SJCRH30 (cell line): ENCODE measurements at places on chromosomes 3 and 15. TPM values are rescaled to one million over a fixed set of nuclear protein-coding genes. Genes with fewer than 3 reads are reported as not detected.

DNA sequence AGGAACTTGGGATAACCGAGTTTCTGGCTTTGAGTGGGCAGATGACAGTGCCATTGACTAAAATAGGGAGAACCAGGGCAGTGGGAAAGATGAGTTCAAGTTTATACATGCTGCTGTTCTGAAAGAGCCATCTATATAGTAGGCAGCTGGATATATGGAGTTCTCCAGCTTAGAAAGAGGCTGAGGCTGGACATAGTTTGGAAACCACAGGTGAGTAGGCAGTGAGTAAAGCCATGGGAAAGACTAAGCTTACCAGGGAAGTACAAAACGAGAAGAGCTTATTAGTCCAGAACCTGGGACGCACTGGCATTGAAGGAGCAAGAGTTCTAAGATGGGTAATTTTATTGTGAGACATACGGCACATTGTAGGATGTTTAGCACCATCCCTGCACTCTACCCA is 54.2 kb downstream of the MSL2 start:
- no peak for DNase-seq

DNA sequence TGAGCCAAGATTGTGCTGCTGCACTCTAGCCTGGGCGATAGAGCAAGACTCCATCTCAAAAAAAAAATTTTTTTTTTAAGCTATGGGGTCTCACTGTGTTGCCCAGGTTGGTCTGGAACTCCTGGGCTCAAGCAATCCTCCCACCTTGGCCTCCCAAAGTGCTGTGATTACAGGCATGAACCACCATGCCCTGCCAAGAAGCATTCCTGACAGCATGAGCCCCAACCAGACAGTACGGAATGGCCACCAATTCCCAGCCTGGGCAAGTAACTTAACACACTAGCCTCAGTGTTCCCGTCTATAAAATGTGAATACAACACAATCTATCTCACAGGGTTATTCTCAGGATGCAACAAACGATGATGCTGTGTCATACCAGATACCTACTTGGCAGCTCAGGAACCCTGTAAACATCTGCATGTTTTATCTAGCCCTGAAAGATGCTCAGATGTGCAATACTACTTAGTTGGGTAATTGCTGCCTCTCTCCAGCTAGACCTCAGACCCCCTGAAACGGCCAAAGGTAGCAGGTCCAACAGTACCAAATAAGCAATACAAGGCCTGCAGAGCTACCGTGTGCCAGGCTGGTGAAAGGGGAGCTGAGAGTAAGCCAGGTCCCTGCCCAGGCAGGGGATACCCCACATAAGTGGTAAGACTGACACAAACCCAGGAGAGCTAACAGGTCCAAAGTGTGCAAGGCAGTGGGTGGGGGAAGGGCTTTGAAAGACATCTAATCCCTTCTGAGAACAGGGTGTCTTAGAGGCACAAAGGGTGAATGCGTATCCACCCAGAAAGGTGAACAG is 1.9 kb downstream of the TKT start:
- DNase-seq = no peak

The DAZL gene
- not detected in 2 replicates for total RNA-seq

- peak; percentile 79 for DNase-seq
Observed at GRCh38 chr3:141828890-141829289, 47.6 kb upstream of the ATP1B3 start.

DNA sequence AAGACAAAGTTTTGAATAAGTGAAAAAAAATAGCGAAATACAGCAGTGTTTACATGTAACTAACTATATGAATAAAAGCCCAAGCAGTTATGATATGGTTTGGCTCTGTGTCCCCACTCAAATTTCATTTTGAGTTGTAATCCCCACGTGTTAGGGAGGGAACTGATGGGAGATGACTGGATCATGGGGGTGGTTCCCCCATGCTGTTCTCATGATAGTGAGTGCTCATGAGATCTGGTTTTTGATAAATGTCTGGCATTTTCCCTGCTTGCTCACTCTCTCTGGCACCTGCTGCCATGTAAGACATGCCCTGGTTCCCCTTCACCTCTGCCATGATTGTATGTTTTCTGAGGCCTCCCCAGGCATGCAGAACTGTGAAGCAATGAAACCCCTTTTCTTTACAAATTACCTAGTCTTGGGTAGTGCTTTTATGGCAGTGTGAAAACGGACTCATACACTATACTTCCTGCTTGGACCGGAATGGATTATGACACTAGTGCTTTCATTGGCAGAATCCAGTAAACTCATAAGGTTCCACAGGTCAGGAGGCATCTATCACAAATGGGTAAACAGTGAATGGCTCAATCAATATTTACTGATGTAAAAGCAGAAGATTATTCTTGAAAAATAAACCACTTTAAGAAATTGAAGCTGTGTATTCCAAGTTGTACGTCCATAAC is 192.1 kb downstream of the CBLB start:
- no peak for DNase-seq

- DNase-seq = peak; percentile 54
Observed at GRCh38 chr3:169624533-169624972, 39.0 kb downstream of the MECOM start.

The ZDHHC19 gene
- not detected in 2 replicates for total RNA-seq

GRCh38 chr3:3340526-3340925 is 161.0 kb upstream of the CRBN start:
- DNase-seq = no peak

DNA sequence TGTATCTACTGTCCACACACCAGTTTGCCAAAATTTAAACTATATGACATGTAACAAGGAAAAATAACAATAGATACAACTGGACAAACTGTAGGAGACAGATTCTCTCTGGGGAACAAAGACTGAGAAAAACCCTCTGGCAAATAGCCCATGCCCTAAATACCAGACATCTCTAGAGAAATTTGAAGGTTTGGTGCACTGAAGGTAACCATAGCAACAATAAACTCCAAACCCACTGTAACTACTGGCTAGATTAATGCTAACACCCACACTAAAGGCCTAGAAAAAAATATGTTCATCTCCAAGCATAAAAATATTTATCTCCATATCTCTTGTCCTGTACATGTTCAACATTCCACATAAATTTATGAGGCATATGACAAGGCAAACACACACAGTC is 267.1 kb downstream of the STXBP5L start:
- no peak for DNase-seq

- DNase-seq = no peak
Observed at GRCh38 chr3:190340071-190340470, 17.8 kb upstream of the CLDN1 start.

DNA sequence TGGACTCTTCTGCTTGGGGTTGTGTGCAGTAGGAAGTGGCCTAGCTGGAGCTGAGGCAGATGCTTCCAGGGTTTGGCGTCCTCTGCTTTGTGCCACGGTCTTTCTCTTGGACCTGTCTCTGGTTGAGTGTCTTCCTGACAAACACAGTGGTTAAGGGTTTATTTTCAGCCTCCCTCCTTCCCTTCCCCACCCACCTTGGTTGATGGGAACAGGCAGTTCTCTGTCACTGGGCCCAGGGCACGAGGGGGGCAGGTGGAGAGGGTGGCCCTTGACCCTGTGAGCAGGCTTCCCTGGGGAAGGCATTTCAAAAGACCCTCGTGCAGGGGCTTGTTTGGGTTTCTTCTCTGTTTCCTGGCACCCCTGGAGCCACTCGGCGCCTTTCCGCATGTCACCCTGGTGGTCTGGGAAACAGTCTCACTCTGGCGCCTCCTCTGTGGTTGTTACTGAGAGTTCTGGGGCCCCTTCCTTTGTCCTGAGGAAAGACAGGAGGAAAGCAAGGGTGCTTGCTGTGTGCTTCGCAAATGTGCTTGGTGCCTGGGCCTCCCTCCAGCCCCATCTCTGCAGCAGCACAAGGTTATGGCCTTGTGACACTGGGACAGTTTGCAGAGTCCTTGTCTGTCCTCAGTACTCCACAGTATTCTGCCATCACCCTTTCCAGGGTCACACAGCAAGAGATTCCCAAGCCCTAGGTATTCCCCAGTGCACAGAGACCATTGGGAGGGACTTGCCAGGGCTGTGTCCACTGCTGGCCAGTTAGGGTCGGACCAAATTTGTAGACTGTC is 10.3 kb upstream of the STAB1 start:
- DNase-seq = no peak

GRCh38 chr3:154898916-154899315 is 181.2 kb upstream of the MME start:
- no peak for DNase-seq

DNA sequence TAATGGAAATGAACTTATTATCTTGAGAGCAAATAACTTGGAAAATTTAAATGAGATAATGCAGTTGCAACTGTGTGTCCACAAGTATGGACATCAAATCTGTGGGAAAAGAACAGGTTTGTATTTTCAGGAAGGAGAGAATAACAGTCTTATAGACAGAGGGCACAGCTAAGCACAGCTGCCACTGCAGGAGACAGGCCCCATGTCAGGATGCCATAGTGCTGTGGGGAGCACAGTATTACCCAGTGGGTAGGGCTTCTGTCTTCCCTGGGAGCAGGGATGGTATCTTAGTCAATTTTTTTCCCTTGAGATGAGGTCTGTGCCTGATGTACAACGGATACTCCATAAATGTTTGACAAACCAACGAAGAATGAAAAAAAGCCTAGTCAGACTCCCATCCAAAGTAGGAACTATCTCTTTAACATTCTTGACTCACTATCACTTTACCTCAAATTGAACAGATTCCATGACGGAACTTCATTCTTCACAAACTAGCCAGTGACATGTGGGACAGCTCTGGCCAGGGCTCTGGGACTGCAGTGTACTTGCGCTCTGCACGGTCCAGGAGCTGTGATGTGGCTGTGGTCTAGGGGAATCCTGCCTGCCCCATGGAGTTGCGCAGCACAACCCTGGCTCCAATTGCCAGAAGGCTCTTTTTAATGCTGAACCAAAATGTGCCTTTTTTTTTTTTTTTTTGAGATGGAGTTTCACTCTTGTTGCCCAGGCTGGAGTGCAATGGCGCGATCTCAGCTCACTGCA is 48.3 kb downstream of the PARP14 start:
- no peak for DNase-seq

The IL16 gene
- 0.18 TPM in 1 of 2 replicates, not detected in the other for total RNA-seq

The LARP6 gene
- total RNA-seq = 54.8 and 61.2 TPM in 2 replicates

- peak; percentile 27 for DNase-seq
Observed at GRCh38 chr15:51801391-51801835, 28.0 kb upstream of the TMOD3 start.

GRCh38 chr15:55015093-55015445 is 181.7 kb downstream of the RSL24D1 start:
- no peak for DNase-seq

DNA sequence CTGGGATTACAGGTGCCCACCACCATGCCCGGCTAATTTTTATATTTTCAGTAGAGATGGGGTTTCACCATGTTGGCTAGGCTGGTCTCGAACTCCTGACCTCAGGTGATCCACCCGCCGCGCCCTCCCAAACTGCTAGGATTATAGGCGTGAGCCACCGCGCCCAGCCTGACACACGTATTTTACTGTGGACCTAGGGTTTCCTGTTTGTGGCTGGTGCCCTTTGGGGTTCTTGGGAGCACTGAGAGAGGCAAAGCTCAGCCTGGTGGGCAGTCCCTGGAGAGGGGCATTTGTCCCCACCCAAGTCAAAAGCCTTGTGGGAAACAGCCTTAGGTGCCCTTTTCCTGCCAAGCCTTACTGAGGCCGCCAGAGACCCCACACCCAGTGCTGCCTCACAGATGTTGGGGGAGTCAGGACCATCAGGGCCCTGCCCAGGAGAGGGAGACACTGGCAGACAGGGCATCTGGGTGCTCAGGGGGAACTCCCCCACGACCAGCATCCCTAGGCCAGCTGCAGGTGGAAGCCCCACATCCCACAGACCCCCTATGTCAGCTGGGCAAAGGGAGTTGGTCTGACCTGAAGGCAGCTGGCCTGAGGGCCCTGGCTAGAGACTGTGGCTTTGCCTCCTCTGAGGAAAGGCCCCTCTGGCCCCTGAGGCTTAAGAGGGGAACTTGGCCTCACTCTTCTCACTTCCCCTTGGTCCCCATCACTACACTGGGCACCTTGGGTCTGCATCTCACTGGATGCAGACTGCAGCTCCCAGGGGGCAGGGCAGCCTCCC is 35.1 kb downstream of the DNAH1 start:
- DNase-seq = no peak

GRCh38 chr15:64456634-64457108 is 3.7 kb upstream of the ZNF609 start:
- no peak for DNase-seq

GRCh38 chr3:21847005-21847404 is 96.0 kb upstream of the ZNF385D start:
- no peak for DNase-seq

- DNase-seq = no peak
Observed at GRCh38 chr3:60269377-60269776, 981.9 kb downstream of the FHIT start.

DNA sequence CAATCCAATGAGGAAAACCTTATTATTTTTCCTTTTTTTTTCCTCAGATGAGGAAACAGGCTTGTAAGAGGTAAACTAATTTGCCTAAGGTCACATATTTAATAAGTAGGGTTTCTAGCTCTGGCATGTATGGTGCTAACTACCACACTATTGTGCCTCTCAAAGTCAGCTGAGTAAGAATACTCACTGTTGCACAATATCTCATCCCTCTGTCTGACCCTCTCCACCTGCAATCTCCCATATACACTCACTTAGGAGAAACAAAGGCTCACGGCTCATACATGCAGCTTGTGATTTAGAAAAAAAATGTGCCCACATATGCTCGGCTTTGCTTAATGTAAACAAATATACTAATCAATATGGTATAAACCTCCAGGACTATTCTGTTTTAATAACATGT is 10.4 kb upstream of the ARIH1 start:
- no peak for DNase-seq

The NDN gene
- total RNA-seq = not detected in 2 replicates

DNA sequence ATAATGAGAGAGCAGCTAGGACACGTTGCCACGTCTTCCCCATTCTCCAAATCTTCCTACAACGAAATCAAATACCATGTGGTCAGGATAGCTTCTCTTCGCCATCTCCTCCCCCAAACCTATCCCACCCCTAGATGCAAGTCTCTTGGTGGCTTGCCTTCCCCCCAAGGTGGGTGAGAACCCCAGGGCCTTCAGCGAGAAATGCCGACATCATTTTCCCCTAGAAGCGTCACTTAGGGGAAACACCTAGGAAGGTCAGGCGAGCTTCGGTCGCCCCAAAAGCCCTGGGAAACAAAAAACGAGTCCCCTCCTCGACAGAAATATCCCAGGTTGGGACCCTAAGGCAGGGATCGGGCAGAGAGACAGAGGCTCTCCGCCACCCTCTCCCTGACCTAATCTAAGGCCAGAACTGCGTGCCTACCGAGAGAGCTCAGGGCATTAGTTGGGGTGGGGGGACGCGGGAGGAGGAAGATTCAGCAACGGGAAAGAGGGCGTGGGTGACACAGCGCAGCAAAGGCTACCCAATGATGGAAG is 502 bp downstream of the DPH3 start:
- no peak for DNase-seq

The ADAMTS7 gene
- total RNA-seq = 2.0 and 2.4 TPM in 2 replicates

- peak; percentile 63 for DNase-seq
Observed at GRCh38 chr3:77271306-77271705, 231.4 kb downstream of the ROBO2 start.

- no peak for DNase-seq
Observed at GRCh38 chr3:4461468-4462090, 5.5 kb downstream of the SUMF1 start.

The SNTN gene
- total RNA-seq = not detected in 2 replicates

The ZBTB47 gene
- total RNA-seq = 3.5 and 4.0 TPM in 2 replicates

- no peak for DNase-seq
Observed at GRCh38 chr15:64373360-64373759, 7.9 kb downstream of the PCLAF start.

The ITIH1 gene
- total RNA-seq = 0.04 TPM in 1 of 2 replicates, not detected in the other

The MYH15 gene
- 0.08 and 0.14 TPM in 2 replicates for total RNA-seq
